OCI-LY7 (cell line): ENCODE measurements at places on chromosomes 1 and 21.

GRCh38 chr1:155196103-155196892, 11.4 kb downstream of the THBS3 start:
- DNase-seq = no peak

DNA sequence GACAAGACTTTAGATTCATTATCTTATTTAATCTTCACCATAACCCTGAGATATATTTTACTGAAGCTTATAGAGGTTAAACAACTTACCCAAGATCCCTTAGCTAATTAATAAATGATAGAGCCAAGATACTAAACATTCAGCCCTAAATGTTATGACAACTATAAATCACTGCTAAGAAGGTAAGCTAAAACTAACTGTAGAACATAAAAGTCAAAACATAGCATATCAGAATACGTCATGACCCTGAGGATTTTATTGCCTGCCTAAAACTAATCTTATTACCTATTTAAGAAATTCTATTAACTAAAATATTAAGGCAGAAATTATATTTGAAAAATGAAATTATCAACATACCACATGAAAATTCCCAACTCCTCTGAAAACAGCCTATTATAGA, 22.6 kb downstream of the EVI5 start:
- no peak for DNase-seq

GRCh38 chr1:201709564-201710295, 119.2 kb upstream of the IPO9 start:
- peak; percentile 73 for DNase-seq

GRCh38 chr1:170967042-170967910, 31.9 kb downstream of the MROH9 start:
- peak; percentile 49 for DNase-seq

DNA sequence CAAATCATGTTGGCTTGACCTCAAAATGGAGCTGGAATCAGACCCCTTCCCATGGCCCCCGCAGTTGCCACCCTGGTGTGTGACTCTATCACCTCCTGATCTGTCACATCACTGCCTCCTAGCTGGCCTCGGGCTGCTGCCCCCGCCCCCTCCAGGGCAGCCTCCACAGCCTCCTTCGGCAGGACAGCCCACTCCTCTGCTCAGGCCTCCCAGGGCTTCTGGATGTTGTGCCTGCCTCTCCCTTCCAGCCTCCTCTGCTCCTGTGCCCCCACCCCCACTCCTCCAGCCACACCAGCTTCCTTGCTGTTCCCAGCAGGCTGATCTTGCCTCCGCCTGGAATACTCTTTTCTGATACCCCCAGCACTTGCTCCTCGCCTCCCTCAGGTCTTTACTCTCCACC, 134.4 kb upstream of the EDN2 start:
- DNase-seq = no peak

DNA sequence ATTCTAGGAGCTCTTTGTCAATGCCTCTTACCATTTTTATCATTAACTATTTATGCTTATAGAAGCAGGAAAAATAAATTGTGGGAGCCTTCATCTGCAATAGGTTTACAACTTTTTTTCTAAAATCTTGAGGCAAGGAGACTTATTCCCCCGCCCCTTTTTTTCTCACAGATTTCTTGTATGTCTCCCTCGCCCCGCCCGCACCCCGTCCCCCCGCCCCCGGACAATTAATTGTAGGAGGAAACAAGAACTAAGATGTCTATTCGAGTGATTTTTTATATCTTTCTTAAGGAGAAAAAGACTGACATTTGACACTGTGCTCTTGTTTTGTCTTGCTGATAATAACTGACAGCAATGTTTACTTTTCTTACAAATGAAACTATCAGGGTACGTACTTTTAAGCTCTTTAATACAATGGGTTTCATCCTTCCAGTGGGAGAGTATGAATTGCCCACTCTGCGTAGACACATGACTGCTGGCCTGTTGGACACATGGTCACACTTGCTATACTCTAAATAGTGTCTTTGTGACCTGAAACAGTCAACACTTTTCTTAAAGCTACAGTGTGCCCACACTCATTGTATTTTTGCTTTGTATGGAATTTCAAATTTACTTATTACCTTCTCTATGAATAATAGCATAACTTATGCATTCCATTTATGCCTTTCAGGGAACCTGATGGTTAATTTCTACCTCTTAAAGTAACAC, 1.5 kb upstream of the IVNS1ABP start:
- DNase-seq = no peak

DNA sequence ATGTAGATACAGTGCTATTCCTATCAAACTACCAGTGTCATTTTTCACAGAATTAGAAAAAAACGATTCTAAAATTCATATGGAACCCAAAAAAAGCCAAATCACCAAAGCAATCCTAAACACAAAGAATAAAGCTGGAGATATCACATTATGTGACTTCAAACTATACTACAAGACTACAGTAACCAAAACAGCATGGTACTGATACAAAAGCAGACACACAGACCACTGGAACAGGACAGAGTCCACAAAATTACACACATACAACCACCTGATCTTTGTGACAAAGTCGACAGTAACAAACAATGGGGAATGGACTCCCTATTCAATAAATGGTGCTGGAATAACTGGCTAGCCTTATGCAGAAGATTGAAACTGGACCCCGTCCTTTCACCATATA, 71.4 kb upstream of the ZNF326 start:
- DNase-seq = no peak
